Stimulated activated CD4-positive, alpha-beta T cell treated with anti-CD3 and anti-CD28 coated beads, Interleukin-15, amount 100 ng/mL, for 24 hours (primary cell): ENCODE measurements at places on chromosomes 7 and 10.

GRCh38 chr7:17632384-17632783 lies 307.9 kb downstream of the SNX13 start:
- DNase-seq = no peak

- DNase-seq = no peak
Measured at GRCh38 chr10:108574233-108574632, 1349.1 kb downstream of the XPNPEP1 start.

DNA sequence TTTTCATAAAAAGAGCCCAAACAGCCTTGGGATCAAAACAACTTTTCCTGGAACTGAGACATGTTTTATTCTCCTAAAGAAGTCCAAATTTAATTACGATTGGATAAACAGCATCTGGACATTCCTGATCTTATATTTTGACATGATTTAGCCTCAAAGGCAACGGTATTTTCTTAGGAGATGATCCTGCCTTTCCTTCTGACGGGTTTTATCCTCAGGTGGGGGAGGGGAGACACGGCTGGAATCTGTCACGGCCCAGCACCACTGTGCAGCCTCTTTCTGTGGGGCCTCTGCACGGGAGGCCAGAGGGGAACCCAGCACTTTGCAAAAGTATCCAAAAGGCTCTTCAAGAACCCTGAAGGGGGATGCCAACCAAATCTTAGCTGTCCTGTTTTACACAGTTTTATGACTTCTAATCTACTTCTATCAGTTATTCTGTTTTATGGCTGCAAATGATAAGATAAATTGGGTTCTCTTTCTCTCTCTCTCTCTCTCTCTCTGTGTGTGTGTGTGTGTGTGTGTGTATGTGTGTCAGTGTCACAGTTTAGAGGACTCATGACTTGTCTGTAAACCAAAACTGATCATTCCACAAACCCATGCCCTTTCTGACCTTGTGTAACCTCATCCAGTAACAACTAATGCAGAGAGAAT lies 321.1 kb upstream of the NPVF start:
- no peak for DNase-seq

DNA sequence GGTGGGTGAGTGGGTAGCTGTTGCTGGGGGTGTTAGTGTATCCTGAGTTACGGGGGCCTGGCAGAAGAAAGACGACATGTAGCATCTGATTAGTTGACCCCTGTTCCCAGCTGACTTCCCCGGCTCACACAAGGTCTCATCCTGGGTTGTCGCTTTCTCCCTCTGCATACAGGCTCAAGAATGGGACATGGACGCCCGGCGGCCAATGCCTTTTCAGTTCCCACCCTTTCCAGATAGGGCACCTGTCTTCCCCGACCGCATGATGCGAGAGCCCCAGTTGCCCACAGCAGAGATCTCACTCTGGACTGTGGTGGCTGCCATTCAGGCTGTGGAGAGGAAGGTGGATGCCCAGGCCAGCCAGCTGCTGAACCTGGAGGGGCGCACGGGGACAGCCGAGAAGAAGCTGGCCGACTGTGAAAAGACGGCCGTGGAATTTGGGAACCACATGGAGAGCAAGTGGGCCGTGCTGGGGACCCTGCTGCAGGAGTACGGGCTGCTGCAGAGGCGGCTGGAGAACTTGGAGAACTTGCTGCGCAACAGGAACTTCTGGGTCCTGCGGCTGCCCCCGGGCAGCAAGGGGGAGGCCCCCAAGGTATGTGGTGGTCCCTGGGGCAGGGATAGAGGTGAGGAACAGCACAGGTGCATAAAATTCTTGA lies 2.9 kb downstream of the ZNF282 start:
- no peak for DNase-seq

DNA sequence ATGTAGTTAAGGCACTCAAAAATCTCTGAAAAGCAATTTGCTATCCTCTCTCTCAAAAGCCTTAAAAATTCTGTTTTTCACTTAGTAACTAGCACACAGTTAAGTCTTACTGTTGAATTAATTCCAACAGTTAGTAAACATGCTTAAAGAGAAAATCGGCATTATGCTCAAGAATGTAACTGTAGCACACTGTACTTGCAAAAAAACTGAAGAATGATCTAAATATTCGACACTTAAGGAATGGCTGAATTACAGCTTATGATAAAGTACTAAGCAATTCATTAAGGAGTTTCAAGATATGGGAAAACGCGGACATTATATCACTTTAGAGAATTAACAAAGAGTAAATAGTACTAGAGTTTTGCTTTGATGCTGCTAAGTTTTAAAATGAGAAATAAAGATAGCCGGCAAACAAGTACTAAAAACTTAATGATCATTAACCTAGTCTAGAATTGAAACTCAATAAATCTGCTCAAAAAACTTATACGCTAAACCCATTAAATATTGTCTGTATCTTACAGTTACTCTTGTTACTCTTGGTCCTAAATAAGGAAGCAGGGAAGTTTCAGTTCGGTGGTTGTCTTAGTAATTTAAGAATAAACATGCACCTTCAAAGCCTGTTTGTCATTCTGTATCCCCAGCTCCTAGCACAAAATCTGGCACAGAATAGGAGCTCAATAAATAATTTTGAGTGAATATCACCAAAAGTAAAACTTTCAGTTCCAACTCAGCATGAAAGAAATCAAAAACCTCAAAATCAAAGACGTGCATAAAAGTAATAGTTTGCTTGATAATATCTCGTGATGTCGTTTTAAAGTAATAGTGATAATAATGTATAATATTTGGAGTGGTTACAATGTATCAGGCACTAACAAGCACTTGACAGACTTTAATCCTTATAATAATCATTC lies 1.2 kb downstream of the TRDMT1 start:
- no peak for DNase-seq

DNA sequence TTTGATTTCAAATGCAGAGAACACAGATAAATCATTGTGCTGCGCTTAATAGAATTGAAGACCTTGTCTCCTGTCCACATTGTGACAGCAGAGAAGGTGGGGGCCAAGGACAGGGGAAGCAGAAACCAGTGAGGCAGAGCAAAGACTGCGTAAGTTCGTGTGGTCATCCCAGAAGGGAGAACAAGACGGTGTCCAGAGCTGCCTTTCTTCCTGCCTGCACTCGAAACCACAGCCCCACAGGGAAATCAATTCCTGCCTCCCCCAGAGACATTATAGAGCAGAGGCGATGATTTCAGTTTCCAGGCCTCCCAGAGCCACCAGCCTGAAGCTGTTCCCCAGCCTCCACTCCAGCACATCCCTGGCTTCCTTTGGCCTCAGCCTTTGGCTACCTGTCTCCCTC lies 39.7 kb upstream of the UCN3 start:
- DNase-seq = no peak

GRCh38 chr10:3002304-3002703 lies 65.0 kb upstream of the PFKP start:
- peak; percentile 14 for DNase-seq

GRCh38 chr10:60809157-60809556 lies 30.9 kb downstream of the CDK1 start:
- no peak for DNase-seq

DNA sequence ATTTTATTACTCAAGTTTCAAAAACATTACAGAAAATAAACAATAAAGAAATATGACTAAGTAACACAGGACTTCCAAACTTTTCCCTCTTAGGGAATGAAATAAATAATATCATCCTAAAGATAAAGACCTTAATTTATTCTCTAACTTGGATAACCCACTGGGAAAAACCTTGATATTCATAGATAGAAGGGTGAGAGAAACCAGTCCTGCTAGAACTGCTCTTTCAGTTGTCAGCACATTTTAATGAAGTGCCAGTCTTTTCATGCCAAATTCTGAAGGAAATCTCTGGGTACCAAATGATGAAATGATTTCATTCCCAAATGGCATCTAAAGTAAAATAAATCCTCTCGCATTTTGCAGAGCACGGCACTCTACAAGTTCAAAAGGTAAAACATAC lies 114.5 kb upstream of the SMIM30 start:
- DNase-seq = no peak

DNA sequence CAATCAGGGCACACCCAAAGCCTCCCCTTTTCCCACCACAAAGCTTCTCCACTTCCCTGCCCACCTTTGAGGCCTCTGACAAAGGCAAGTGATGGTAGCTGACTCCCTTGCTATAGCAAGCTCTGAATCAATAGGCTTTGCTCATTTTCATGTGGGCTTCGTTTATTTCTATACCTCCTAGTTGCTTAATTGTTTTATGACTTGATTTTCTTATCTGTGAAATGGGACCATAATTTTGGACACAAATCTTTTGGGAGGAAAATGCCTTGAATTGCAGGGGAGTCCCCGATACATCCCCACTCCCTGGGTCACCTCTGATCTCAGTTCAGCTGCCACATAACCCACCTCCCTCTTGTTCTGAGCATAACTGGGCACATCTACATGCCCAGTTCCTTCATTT lies 13.7 kb upstream of the DLG5 start:
- DNase-seq = no peak

DNA sequence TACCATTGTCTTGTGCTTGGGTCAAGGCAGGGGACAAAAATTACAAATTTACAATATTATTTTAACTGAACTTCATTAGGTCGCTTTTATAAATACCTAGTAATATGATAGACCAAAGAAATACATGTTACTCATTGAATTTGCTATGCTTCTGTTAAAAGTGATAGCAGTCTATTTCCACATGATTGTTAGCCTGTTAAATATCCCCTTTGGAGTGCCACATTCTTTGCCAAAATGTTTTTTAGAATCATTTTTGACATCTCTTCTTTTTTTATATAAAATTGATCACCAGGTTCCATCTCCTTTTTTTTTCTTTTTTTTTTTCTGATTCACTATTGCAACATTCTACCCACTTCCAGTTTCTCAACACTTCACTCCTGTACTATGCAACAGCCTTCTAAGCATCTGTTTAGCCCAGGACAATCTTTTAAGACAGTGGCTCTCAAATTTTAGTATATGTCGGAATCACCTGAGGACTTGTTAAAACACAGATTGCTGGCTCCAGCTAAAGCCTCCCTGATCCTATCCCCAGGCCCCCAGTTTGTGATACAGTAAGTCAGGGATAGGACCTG lies 16.4 kb upstream of the NDUFA5 start:
- DNase-seq = no peak

- DNase-seq = no peak
Measured at GRCh38 chr7:156783864-156784263, 109.1 kb downstream of the LMBR1 start.

- no peak for DNase-seq
Measured at GRCh38 chr10:97843281-97843671, 6.4 kb upstream of the GOLGA7B start.

DNA sequence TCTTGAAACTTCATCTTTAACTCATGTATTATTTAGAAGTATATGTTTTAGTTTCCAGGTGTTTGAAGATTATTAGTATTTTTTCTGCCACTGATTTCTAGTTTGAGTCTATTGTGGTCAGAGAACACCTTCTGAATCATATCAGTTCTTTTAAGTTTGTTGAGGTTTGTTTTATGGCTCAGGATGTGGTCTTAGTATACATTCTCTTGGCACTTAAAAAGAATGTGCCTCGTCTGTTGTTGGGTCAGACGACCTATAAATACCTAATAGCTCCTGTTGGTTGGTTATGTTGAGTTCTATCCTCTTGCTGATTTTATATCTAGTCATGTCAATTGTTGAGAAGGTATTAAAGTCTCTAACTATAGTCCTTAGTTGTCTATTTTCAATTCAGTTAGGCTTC lies 15.9 kb downstream of the TDRD1 start:
- no peak for DNase-seq

- DNase-seq = no peak
Measured at GRCh38 chr7:3592401-3593134, 291.5 kb downstream of the SDK1 start.

- no peak for DNase-seq
Measured at GRCh38 chr10:71236286-71236685, 23.9 kb downstream of the UNC5B start.

DNA sequence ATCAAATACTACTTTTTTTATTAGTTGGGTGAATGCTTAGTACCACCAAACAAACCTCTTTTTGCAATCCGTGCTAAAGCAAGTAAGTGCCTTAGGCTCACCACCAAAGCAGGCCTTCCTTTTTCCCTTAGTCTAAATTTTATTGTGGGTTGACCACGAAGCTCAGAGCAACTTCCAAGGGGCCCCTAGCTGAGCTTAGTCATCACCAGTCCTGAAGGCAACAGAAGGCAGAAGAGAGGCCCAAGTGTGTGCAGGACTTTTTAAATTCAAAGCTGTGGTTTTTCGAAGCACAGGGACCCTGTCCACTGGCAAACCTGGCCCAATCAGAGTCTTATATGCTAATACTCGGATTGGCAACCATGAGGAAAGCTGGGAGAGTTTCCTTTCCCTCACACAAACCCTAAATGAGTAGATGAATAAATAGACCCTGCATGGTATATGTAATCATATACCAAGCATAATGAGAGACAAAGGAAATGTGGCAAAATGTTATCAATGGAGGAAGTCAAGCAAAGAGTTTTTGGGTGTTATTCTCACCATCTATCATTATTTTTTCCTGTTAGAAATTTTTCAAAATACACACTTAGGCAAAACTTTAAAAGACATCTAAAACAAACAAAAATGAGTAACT lies 453.2 kb upstream of the GALNT17 start:
- no peak for DNase-seq

GRCh38 chr10:74652664-74653063 lies 173.7 kb upstream of the KAT6B start:
- DNase-seq = no peak

- DNase-seq = no peak
Measured at GRCh38 chr10:34462056-34462455, 353.0 kb downstream of the PARD3 start.

DNA sequence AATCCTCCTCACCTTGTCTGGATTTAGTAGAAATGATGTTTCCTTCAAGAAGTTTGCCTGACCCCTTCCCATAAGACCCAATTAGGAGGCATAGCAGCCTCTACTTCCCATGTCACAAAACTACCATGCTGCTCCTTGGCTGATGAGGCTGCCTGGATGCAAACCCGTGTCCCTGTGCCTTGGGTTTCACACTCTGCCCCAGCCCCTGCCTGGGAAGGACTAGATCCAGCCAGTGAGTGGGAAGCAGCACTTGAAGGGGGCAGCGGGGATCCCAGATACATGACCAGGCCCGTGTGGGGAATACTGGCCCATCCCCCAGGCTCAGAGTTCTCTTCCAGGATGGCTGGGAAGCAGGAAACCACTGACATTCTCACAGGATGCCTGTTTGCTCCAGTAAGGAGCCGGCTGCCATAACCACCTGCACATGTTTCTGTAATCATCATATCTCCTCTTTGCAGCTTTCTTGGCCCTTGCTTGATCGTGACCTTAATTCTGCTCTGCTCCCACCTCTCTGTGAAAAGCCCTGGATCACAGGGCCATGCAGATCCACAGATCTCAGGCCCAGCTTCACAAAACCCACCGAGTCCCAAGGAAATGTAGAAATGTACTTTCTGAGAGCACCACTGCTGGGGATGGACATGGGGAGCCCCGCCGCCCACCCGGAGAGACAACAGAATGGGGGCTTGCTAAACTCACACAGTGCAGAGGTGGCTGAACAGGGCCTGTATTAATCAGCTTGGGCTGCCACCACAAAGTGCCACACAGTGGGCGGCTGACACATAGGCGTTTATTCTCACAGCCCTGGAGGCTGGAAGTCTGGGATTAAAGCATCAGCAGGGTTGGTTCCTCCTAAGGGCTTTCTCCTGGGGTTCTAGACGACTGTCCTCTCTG lies 287.8 kb upstream of the IGFBP3 start:
- DNase-seq = no peak
